ENCODE measurements at places on chromosomes 11 and 22. TPM values are rescaled to one million over a fixed set of nuclear protein-coding genes. Genes with fewer than 3 reads are reported as not detected.

DNA sequence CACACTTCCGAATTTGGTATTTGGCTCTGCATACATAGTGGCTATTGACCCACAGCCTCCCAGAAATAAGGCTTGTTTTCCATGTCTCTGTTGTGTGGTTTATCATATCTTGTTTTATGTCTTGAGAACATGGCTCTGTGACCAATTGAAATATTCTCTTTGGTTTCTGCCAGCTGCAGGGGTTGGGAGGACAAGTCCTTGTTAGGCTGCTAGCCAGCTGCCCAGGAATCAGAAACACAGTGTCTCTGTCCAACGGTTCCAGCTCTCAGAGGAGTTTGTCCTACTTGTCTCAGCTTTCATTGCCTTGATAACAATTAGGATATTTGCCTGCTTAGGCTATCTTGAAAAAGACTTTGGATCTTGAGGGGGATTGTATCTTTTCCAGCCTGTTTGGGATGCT is 6.0 kb upstream of the SLC7A4 start:
- DNase-seq = no peak

The CASP1 gene
- not detected for total RNA-seq

The OR6A2 gene
- 0.27 TPM for total RNA-seq

DNA sequence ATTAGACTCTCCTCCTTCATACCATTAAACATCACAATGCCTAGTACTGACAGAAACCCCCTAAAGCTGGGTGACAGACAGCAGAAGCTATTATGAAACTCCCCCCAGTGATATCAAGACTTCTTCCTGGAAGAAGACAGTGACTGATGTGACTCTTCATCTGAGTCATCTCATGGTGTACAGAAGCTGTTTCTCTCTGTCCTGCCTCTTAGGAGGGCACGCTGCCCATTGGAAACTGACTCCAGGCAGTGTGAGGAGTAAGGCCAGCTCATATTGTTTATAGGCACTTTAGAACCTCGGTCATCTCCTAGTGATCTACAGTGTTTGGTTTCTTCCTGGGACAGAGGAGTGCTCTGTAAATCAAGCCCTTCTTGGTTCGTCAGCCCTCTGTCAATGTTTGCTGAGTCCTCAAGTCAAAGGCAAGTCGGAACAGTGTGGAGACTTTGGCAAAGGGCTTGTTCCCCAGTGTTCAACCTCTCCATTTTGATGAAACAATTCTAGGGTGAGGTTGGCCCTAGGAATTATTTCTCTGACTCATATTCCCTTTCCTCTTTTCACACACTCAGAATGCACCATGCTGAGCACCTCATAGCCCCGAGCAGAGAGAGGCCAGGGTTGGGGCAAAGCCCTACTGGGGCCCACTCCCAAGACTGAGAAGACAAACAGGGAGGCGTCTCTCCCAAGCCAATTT is 172.5 kb upstream of the TMEM45B start:
- DNase-seq = no peak

DNA sequence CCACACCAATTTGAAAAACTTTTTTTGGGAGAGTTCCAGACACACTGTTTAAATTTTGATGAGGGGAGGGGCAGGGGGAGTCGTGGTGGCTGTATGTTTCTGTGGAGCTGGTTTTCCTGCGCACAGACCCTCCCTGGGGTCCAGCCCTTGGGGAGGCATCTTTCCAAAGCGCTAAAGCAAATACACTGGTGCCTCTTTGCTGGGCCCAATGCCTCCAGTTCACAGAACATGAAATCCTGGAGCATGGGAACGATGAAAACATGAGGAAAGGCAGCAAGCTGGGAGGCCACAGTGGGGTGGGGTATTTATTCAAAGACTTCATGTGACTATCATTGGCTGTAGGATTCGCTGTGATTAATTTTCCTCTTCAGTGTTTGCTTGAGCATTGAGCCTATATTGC is 135.3 kb downstream of the CCDC34 start:
- DNase-seq = no peak

DNA sequence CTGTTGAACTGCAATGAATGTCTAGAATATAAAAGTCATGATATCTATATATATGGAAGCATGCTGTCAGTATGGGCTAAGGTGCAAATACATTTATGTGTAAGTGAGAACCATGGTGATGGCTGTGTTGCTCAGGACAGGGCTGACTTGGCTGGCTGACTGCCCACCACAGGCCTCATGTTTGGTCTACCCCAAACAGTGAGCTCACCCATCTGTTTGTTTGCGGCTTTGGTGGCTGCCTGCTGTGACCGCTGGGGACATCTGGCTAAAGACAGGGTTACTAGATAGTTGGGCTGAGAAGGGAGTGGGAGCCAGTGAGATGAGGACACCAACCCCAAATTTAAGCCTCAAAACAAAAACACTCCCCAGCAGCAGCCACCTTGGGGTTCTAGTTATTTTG is 6.3 kb downstream of the CD44 start:
- DNase-seq = no peak

DNA sequence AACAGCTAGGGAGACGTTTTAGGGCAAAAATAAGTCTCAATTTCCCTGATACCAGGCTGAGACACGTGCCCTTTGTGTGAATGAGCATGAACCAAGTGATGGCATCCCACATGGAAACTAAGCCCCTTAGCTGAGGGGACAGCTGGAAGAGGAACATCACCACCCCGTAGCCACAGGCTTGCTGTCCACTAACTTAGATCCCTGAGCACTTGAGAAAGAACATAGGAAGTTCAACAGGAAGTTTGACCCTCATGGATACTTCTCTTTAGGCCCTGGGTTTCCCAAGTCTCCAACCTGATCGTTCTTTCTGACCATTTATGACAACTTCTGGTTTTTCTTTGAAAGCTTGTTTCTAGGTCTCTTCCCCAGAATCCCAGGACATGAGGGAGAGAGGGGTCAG is 11.6 kb upstream of the CKAP5 start:
- DNase-seq = no peak

GRCh38 chr22:42425337-42425988 is 6.7 kb downstream of the NFAM1 start:
- DNase-seq = no peak

GRCh38 chr22:25774575-25775026 is 32.6 kb downstream of the MYO18B start:
- DNase-seq = peak; percentile 80

DNA sequence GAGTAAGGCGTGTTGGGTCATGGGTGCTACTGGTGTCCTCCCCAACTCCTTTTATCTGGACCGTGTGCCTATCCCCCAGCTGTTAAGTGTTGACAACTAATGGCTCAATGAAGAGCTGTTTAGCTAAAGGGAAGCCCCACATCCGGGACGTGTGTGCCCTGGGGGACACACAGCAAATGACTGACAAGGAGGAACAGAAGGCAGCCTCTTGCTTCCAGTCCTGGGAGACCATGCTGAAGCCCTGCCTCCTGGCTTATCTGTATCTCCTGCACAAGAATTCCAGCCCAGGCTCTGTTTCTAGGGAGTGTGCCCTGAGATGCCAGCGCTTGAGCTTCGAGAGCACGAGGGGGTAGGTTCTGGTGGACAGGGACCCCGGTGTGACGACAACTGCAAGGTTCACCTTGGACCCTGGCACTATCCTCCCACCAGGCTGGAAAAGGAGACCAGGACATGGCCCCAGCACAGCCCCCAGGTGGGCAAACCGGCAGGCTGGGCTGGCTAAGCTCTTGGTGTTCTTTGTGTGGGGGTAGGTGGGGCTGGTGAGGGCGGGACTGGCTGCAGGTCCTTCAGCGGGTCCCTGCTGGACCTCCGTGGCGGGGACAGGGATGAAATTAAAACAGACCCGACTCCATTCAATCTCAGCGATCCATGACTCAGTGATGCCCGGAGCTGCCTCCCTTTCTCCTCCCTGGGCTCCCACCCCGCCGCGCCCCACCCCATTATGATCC is 21.0 kb downstream of the ASCL2 start:
- no peak for DNase-seq

- DNase-seq = no peak
Observed at GRCh38 chr11:9827708-9828107, 163.8 kb downstream of the SWAP70 start.

- peak; percentile 36 for DNase-seq
Observed at GRCh38 chr11:121723246-121723741, 270.5 kb upstream of the SORL1-AS1 start.

DNA sequence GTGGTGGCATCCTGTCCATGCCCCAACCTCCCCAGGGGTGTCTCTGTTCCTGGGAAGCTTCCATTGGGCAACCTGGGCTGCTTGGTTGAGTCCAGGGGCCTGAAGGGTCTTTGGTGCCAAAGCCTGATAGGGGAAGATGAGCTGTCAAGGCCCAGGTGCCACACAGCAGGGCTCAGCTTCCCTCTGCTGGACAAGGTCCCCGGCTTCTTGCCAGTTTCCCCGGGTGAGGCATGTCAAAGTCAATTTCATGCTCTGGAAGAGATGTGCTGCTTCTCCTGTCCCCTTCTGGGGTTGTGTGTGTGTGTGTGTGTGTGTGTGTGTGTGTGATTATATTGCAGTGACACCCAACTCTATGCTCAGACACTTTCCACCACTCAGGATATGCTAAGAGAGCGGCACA is 26.9 kb downstream of the TP53I11 start:
- DNase-seq = no peak

GRCh38 chr22:36215981-36216380 is 14.4 kb upstream of the APOL4 start:
- DNase-seq = no peak

DNA sequence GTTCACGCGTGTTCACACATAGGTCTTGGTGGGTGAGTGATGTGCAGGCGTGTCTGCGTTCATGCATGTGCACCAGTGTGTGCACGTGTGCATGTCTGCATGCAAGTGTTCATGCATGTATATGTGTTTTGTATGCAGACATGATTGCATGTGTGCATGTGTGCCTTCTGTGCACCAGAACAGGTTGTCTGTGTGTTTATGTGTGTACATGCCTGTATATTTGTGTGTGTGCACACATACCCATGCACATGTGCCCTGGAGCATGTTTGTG is 4.9 kb downstream of the ZDHHC8 start:
- no peak for DNase-seq

The ZNF280B gene
- 5.9 TPM for total RNA-seq

The MAJIN gene
- total RNA-seq = not detected

GRCh38 chr22:35417606-35418005 is 17.7 kb downstream of the MCM5 start:
- DNase-seq = no peak

DNA sequence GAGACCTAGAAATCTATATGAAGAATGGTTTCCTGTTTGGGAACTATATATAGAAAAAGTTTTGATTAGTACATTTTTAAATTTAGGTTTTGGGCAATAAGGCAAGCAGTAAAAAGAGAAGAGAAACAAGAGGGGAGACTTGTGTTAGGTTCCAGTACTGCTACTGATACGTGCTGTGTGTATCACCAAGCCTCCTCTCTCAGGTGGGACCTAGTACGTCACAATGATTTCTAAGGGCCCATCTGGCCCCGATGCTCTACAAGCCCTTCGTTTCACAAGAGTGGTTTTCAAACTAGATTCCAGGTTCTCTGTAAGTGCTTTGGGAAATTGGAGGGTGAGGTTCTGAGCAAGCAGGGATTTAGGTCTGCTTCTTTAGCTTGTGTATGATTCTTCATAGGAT is 39.2 kb downstream of the USP35 start:
- DNase-seq = no peak

GRCh38 chr22:19886605-19887255 is 32.1 kb upstream of the GNB1L start:
- peak; percentile 9 for DNase-seq

The MIOX gene
- 0.41 TPM for total RNA-seq

DNA sequence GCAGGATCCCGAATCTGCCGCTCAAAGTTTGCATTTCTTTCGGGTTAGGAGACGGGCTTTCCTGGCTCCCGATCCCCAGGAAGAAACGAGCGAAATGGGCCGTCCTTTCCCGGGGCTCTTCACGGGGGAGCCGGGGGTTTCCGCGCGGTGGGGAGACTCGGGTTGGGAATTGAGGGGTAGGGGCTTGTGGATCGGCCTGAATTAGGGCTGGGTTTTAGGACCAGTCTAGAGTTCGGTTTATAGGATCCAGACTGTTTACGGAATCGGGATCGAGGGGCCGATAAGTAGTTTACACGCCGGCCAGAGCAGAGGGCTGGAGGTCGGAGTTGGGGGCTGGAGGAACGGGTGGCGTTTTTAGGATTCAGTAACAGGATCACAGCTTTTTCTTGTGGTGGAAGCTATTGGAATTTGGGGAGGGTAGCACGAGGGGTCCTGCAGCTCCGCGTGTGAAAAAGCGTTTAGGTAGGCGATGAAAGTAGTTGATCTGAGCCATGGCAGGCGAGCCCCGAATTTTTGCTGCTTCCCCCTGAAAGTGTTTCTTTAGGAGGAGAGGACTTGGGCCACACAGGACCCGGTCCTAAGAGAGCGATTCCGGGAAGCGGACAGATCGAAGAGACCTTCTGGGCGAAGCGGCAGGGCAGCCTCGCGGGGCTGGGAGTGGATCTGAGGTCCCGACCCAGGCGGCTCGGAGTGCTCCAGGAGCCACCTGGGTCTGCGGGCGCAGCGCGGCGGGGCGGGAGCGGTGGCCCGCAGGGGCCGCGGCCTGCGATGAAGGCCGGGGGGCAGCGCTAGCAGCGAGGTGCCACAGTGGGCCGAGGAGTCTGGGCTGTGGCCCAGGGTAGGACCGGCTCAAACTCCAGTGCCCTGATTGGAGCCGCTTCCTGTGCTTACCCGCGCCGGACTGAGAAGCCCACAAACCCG is 1.6 kb downstream of the PKNOX2 start:
- DNase-seq = no peak

The KIRREL3 gene
- total RNA-seq = 0.76 TPM

- DNase-seq = no peak
Observed at GRCh38 chr11:47391077-47391583, 12.8 kb upstream of the SPI1 start.

The BACE1 gene
- total RNA-seq = 8.5 TPM

The EFCAB6 gene
- 0.94 TPM for total RNA-seq

The C22orf23 gene
- 0.72 TPM for total RNA-seq

The GGTLC3 gene
- total RNA-seq = not detected

DNA sequence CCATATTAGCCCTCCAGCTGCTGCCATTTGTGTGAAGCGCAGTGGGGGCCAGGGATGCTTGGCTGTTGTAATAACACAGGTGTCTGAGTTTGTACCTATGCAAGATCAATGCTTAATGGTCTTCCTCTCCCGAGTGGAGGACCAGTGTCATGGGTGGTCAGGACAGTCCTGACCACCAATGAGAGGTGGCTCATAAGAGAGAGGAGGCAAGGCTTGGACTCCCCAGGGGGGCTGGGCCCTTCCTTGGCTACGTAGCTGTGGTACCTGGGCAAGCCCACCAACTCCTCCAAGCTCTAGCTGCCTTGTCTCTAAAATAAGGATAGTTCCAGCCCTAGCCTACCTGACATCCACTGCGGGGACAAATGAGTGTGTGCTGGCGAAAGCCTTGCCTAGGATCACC is 79.2 kb downstream of the OSBP2 start:
- DNase-seq = no peak
